ENCODE measurements at places on chromosomes 6 and 20.

DNA sequence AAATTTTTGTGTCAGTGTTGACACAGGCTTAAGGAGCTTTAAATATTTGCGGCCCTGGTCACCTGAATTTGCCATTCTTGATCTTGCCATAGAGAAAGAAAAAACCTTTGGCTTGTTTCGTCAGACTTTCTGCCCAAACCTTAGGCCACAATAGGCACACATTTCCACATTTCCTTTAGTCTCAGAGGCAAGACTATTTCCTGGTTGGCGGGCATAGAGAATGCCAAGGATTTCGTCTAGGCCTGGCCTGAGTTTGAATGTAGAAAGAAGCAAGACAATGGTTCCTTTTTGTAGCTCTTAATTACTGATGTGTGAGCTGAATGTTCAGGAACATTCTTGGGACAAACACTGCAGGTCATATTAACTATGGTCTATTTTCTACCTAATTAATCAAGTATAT lies 108.1 kb downstream of the TRMT11 start:
- no peak for DNase-seq

DNA sequence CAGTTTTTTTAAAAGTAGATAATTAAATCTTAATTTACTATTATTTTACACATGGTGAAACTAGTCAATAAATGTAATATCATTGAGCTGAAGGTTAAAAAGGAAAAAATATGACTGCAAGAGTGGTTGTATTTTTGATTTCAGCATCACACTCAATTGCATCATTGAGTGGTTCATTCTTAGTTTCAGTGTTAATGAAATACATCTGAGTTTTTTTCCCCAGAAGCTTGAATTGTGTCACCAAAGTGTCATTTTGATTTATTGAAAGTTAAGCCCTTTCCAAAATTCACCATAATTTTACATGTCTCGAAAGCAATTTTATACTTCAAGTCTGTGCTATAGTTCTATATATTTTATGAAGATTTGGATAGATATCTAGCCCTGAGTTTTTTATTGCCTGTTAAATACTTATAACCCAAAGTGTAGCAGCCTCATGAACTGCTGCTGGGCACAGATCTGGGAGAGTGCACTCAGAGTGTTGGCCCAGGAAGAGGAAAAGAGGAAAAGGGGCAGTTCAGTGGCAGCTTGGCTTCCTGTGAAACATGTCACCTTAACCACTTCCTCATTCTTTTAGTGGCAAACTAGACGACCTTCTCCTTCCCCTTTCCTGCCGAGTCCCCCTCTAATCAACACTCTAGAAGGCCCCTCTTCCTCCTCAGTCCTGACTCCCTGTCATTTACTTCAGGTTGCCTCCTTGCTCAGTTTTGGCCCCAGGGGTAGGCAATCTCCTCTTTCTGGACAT lies 140.7 kb downstream of the ESR1 start:
- no peak for DNase-seq

GRCh38 chr6:13261464-13261994 lies 66.8 kb downstream of the TBC1D7 start:
- no peak for DNase-seq

DNA sequence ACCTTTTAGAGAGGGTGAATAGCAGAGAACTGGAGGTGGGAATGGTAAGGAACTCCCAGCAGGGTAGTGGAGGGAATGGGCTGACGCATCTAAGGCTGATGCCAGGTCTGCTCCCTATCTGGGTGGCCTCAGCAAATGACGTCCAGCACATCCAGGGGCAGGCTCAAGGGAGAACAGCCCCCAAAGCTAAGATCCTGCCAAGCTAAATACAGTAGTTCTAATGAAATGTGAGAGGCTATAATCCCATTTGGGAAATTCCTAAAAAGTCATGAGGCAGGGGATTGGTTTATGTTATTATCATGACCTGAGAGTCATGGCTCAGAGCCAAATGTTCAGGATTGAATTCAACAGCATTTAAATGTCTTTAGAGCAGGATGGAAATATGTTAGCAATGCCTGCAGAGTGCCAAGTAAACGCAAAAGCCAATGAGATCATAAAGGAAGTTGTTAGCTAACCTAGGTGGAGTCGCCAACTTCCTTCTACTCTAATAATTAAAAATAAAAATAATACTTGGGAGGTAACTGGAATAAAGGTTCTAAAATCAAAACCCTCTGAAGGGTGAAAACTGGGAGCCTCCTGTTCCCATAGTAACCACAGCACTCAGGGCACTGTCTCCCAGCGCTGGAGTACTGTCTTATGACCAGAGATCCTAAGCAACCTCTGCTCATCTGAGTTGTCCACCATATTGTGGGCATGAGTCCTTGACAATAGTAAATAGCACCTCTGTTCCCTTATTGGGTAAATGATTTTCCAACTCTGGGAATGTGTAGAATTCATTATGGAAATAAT lies 34.8 kb downstream of the IYD start:
- no peak for DNase-seq

All from activated CD4-positive, CD25-positive, alpha-beta regulatory T cell treated with anti-CD3 and anti-CD28 coated beads, Interleukin-2, amount 50 U/mL, for 72 hours (primary cell).